IPS DF 6.9 (cell line): ENCODE measurements at places on chromosomes 5 and 9.

DNA sequence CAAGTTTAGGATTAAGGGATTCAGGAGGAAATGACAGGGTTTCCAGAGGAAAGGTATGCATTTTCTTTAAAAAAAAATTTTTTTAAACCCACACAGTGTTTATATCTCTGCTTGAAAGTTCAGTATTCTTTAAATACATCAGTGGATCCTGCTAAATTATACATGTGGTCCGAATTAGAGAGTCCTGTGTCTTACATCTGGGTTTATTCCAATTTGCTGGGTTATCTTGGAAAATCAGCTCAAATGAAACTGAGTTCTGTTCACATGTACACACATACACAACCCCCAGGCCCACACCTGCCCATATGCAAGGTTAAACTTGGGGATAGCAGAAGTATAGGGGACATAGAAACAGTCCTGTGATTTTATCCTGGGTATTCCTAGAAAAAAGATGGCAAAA, 493.7 kb downstream of the ZNF608 start:
- DNase-seq, result no peak

GRCh38 chr5:139182528-139183296, 15.5 kb downstream of the SIL1 start:
- no peak for DNase-seq

- no peak for DNase-seq
Observed at GRCh38 chr5:135490245-135491037, 38.3 kb upstream of the TIFAB start.

DNA sequence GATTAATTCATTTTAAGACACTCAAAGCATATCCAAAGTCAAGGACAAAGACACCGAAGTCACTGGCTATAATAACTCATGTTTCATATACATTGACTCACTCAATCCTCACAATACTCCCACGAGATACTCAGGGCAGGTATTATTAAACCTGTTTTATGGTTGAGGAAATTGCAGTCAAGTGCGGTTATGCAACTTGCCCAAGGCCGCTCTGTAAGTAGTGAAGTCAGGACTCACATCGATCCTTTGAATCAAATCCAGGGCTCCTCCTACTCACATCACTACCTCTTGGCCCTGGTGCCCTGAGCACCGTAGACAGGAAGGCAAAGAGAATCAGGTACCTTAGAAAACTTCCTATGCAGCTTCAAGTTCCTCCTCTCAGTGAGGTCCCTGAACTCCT, 87.8 kb upstream of the APC start:
- DNase-seq, result no peak

GRCh38 chr5:132819468-132819867, 6.4 kb downstream of the SOWAHA start:
- no peak for DNase-seq

DNA sequence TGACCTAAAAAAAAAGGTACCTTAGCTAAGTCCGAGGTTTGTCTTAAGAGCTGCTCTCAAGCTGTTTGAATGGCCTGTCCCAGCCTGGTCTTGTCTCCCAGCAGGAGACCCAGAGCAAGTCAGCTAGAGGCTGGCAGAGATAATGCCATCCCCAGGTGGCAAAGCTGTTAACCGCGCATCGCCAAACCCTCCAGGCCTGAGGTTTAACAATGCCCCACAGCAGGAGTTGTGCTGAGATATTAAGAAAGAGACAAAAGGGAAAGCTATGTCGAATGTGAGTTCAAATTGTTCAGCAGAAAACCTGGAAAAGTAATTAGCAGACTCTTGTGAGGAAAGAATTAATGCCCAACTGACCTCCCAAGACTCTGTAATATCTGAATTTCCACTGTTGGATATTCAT, 187.1 kb downstream of the FSTL4 start:
- no peak for DNase-seq

DNA sequence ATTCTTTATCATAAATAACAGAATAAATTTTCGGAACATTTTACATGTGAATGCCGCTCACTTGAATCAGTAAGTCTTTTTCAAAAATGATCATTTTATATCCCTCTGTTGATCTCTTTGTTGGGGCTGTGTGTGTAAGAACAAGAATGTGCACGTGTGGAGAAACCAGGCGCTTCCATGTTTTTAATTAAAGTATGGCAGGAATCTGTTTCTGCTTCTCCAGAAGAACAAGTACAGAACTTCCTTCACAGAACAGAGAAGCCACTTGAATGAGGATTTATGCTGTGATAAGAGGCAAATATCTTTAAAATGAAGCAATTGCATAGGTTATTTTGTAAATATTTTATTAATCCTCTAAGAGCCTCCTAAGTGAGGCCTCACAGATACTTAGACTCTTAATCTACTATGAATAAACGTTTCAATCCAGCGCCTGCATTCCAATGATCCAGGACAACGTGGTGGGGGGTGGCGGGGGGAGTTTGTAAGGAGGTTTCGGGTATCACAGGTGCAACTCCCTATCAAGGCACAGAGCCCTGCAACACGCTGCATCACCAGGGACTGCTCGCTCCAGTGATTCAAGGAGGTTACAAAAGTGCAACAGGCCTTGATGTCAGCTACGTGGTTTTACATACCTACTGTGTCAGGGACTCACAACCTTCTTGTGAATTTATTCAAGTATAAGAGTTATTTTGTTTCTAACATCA, 409.2 kb downstream of the BNC2 start:
- DNase-seq, result no peak

DNA sequence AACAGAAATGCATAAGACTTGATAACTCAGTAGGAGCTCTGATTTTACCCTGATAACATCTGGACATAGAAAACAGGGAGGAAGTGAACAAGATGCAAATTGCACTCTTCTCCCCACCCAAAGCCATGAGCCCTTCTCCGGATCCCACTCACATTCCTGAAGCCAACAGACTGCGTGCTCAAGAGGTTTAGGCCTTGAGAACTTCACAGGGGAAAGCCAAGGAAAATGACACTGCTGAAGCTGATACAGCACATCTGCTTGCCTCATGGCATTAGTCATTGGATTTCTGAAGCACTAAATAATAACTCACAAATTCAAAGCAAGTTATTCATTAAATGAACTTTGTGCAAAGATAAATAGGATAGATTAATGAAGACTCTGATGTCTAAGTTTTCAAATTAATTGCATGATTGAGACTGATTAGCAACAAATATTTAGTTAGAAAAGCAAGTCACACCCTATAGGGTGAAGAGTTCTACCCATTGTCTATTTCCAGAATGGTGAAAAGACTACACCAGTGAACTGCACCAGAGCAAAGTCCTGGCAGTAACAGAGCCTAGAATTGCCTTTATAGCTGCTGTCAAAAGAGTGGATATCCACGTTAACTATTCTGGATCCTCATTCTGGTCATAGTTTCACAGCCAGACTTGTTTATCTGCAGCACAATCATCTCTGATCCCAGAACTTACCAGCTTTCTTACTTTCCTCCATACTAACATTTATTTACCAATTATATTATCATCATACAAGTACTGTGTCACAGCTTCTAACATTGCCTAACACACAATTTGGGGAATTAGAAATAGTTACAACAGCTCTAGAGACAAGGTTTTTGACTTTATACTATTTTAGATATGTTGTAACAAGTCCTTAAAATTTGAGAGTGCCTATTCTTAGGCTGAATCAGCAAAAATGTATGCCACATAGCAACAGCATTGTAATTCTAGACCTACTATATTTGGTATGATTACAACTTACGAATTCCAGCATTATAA, 432.1 kb upstream of the RGMB start:
- DNase-seq, result no peak

DNA sequence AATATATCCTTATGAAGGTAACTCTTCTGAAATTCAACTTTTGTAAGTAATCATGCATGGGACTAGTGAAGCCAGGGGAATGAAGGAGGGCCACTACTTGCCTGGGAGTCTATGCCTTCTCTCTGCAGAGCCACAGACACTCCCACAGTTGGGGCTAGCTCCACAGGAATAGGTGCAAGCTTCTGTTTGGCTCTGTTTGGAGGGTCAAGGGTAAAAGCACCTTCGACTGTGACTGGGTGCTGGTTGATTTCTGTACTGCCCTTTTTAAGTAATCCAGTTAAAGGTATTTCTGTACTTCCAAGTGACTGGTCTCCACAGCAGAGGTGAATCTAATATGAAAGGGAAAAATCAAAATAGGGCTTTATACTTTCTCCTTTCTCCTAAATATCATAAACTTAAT, 32.2 kb downstream of the CEP120 start:
- DNase-seq, result no peak
